ENCODE measurements at places on chromosomes 11 and 22. TPM values are rescaled to one million over a fixed set of nuclear protein-coding genes. Genes with fewer than 3 reads are reported as not detected.

DNA sequence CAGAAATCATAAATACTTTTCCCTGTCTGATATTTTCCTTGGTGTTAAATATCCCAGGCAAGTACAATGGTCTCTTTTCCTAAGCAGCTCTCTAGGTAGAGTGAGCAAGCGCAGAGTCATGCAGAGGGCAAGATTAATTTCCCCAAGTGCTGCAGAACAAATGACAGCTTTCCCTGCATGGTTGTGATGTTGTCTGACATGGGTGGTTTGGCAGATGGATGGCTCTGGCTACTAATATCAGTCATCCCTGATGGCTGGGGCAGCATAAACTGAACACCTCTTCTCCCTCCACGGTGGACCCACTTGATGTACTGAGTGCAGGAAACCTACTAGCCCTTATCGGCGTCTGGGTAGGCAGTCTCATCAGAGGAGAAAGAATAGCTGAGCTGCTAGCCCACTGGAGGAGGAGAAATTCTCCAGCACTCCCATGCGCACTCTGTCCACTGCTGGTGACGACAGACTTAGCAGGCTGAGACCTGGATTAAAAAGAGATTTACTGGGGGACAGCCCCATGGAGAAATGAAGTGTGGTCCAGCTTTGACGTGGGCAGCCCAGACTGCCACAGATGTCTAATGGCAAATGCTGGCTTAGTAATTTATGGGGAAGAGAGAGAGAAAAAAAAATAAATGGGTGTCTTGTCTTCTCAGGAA lies 202.9 kb downstream of the DBX1 start:
- DNase-seq: no peak

GRCh38 chr11:112156956-112157766 lies 6.7 kb downstream of the IL18 start:
- no peak for DNase-seq

DNA sequence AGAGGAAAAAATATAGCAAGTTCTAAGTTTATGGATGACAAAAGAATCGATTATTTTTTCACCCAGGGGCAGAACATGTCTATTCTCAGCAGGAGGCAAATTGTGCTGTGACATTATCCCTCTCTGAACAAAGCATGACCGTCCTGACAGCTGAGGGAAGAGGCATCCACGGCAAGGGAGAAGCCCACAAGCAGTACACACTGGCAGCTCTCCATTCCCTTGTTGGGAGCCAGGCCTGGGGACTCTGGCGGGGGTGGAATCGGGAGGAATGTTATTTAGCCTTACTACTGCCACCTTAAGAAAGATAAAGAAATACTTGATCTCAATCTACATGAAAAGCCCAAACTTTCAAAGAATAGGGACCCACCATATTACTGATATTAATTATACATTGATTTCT lies 3.4 kb downstream of the KIRREL3 start:
- DNase-seq: no peak

DNA sequence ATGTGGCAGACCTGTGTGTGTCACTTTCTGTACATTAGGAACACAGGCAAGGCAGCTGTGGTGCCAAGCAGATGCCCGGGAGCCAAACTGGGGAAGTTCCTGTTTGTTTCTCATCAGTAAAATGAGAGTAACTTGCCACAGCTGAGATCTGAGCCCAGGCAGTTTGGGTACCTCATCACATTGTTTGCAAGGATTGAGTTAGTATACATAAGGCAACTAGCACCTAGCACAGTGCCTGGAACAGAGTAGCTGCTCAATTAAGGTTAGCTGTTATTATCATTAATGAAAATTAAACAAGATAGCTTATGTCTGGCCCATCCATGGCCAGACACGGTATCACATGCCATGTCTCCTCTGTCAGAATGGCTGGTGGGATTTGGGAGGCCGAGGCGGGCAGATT lies 7.8 kb downstream of the SOX10 start:
- no peak for DNase-seq

DNA sequence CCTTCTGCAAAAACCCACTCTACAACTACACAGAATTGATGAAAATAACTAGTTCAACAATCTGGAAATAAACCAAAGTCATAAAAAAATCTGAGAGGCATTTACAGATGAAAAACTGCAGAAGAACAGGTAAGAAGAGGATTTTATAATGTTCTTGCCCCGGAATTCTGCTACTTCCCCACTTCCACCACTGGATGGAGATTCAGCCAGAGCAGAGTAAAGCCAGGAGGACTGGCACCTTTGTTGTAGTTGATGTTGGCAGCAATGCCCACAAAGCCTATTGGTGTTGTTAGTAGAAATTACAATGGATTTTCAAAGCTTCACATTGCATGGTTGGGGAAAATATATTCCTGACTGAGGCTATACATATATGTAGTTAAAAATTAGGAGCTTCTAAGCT lies 640.2 kb downstream of the LRRC4C start:
- no peak for DNase-seq

- DNase-seq: no peak
Observed at GRCh38 chr22:37740455-37741311, 43.8 kb downstream of the TRIOBP start.

DNA sequence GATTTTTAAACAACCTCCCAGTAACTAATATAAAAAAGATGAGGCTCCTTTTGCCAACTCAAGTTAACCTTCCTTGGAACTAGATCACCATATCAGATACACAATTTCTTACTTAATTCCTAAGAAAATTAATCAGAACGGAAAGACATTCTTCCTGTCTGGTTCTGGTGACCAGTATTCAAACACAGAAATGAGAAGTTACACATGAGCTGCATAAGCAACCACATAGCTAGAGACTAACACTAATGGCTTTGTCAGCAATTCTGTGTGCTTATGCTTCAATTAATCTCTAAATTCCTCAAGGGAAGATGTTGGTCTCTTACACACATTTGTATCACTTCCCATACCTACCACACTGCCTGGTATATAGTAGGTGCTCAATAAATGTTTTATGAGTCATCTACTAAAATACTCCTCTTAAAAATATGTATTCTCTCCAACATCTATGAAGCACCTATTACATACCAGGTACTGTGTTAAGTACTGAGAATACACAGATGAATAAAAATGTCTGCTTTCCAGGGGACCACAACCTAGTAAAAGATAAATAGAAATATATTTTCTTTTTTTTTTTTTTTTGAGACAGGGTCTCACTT lies 54.5 kb downstream of the GAB2 start:
- no peak for DNase-seq

GRCh38 chr11:73565804-73566203 lies 32.1 kb downstream of the FAM168A start:
- DNase-seq: no peak

DNA sequence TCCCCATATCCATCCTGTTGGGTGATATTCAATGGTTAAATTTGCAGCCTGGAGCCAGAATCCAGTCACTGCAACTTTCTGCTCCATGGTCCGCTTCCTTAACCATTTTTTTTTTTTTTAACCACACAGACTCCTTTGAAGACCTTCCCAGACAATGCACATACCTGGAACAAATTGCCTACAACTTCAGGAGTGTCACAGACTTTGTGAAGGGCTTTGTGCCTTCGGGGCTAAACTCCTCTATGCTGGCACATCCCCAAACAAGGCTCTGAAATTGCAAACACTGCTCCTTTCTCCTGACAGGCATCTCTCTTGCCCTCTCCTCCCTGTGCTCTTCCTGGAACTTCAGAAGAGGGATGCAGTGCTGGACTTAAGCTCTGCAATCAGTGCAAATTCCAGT lies 40.6 kb downstream of the TENM4 start:
- no peak for DNase-seq

Gene BCO2
- 3.8 TPM for total RNA-seq

Measured in posterior vena cava (tissue), 2 donors.